NCI-H69 (cell line): ENCODE measurements at places on chromosomes 5 and 9.
A peak's percentile ranks its signal among the peaks of the same experiment; 100 is the strongest.

DNA sequence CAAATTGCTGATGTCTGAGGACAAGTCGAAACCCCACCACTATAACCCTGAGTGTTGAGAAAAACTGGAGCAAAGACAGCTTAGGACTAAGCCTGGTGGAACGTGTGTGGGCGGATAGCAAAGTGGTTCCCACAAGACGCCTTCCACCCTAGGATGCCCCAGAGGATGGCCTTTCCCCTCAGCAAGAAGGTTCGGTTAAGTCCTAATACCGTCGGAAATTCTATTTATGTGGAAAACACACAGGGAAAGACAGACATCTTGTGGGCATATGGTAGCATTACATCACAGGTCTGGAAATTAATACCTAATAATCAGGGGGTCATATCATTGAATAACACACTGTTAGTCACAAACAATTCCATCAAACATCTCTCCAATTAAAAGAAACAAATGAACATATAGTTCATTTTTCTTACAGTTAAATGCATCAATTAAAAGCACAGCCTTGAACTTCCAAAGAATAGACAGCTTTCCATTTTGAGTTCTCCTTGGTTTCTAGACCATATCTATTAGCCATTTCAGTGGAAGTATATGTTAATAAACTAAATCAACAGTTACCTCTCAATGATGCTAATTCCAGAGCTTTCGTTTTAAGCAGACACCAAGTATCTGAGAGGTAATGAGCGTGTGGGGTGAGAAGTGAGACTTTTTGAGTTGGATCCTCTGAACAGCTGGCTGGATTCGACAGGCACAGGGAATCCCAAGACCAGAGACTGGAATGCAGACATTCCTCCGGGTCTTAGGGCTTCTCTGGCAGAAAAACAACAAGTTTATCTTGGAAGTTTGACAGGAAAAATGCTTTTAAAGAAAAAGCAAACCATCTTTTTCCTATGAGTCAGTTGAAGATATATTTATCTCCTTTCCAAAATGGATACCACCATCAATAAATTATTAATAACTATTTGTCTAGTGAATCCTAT lies 2.9 kb upstream of the ICE1 start:
- peak; percentile 60 for DNase-seq

DNA sequence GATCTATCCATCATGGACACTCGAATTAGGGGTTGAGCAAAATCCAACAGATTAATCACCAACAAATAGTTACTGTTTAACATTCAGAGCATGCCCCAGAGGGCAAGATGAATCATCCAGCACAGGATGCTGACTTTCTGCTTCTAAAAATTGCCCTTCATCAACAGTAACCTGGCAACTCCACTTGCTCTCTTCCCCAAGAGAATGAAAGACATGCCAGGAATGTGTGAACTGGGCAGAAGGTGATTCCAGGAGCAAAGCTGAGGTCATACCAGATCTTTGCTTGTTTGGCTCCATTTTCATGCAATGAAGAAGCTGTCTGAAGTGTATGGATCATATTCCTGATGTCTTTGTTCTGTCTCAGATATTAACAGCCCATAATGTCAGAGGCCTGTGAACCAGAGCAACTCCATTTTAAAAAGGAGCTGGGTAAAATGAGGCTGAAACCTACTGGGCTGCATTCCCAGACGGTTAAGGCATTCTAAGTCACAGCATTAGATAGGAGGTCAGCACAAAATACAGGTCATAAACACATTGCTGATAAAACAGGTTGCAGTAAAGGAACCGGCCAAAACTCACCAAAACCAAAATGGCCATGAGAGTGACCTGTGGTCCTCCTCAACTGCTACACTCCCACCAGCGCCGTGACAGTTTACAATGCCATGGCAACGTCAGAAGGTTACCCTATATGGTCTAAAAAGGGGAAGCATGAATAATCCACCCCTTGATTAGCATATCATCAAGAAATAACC lies 2.5 kb upstream of the ZNF367 start:
- peak; percentile 82 for DNase-seq

- DNase-seq = no peak
These were observed 144.1 kb downstream of the EBF1 start for GRCh38 chr5:158955636-158956035.

DNA sequence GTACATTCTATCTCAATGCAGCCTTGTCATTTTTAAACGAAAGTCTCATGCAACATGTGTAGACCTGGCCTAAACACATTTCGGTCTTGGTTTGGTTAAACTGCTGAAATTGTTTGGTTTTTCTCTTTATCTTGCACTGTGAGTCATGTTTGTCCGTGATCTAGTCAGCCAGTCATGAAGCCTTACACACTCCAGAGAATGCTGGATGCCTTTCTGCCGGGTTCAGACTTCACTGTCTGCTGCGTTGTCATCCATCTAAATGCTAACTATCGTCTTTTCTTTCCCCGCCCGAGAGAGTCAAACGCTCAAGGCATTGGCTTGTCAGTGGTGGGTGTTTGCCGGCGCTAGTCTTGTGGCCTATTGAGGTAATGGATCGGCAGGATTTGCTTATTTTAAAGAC lies 1194.6 kb upstream of the WWC1 start:
- DNase-seq = no peak

DNA sequence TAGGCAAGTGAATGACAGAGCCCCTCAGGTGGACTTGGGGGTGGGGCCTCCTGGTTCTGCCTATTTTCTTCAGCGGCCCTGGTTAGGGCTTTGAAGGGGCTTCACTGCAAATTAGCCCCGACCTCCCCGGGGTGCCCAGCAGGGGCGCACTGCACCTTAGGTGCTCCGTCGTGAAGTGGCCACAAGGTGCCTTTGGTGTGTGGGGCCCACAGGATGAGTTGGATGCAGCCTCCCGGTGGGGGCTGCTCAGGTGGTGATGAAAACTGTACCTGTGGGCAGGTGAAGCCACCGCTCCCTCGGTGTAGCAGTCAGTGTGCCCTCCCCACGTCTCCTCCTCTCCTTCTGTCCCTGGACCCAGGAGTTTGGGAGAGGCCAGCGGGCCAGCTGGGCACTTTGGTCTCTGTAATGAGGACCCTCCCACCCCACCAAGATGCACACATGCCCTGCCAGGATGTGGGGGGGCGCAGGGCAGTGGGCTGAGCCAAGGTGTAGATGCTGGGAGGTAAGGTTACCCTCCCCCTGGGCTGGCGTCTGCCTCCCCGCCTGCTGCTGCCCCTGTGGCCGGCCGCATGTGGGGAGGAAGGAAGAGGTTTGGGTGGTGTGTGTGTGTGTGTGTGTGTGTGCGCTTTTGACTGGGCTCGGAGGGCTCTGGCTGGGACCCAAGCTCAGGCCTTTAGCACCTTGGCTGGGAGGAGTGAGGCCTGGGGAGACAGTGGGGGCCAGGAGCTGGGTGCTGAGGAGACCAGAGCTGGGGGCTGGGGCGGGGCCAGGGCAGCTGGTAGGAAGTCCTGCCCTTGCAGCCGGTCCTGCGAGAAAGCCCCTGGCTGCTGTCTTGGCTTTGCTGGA lies 55.6 kb downstream of the RXRA start:
- DNase-seq = peak; percentile 58

DNA sequence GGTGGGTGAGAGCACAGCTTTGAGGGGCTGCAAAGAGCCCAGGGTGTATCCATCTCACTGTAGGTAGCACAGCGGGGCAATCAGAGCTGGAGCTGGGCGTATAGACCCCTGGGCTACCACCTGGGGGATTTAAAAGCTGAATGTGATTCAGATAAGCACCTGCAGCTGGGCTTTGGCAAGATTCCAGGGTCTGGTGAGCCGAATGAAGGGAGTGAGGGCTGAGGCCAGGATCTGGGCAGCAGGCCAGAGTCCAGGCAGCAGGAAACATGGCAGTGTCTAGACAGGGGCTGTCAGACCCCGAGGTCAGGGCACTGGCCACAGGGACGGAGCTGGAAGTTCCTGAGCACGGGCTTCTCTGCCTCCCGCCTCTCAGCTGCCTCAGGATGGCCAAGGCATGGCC lies 8.7 kb downstream of the ASS1 start:
- DNase-seq = peak; percentile 95

DNA sequence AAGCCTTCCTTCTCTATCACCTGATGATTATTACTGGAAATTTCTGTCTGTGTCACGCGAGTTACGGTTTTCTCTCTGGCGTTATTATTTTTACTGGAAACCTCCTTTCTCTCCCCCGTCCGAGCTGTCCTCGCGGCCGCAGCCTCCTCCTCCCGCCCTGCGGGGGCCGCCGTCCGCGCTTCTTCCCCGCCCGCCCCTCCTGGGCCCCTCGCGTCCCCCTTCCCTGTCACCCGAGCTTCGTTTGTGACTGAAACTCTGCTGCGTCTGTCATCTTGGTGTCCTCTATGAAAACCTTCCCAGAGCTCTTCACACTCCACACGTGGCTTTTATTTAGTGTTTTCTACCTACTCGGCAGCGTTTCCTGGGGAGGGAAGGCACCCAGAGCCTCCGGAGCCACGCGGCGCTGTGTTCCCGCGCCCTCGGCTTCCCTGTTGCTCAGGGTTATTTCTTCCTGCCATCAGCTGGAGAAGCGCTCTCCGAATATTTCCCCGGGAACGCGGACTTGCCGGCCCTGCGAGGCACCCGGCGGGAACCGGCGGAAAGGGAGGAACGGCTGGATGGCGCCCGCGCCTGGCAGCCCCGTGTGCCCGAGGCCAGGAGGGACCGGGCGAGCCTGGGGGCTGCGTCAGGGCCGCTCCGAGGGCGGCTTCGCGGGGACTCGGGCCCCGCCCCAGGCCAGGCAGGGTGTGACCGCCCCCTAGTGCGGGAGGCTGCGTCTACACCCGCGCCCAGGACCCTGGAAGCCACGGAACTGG lies 33.9 kb downstream of the TRIP13 start:
- peak; percentile 32 for DNase-seq

GRCh38 chr5:65101632-65102100 lies 332.9 kb downstream of the CWC27 start:
- DNase-seq = no peak

DNA sequence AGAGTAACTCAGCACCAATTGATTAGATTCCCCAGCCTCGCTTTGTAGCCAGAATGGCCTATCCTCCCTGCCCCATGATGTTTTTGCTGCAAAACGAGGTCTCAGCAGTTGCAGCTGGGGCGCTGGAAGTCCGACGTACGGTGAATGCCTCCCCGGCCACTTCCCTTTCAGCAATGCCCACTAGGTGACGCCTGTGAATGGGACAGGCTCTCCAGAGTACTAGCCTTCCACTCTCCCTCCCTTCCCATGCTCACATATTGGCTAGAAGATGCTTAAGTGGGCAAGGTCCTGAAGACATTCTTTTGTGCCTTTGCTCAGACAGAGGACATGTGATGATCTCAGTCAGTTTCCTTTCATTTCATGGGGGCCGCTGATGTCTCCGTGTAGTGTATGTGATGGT lies 50.8 kb downstream of the DMRT2 start:
- DNase-seq = peak; percentile 1

GRCh38 chr9:101707721-101708120 lies 30.7 kb downstream of the GRIN3A start:
- DNase-seq = peak; percentile 87

DNA sequence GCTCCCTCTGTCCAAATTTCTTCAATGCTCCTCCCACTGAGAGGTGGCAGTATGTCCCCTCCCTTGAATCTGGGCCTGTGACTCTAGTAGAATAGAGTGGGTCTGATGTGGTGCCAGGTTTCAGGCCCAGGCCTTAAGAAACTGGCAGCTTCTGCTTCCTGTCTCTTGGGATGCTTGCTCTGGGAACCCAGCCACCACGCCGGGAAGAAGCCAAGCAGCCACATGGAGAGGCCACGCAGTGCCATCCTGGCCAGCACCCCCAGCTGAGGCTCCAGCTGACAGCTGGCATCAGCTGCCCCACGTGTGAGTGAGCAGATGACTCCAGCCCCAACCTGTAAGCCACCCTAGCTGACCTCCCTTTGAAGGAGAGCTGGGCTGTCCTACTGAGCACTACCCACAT lies 7.3 kb upstream of the TSPAN17 start:
- peak; percentile 86 for DNase-seq

GRCh38 chr5:158054223-158055110 lies 195.5 kb upstream of the CLINT1 start:
- peak; percentile 52 for DNase-seq

- DNase-seq = no peak
These were observed 17.3 kb upstream of the RNU6ATAC start for GRCh38 chr9:134181648-134182034.

GRCh38 chr9:123201083-123201482 lies 67.3 kb downstream of the STRBP start:
- DNase-seq = no peak

GRCh38 chr5:180648658-180649296 lies 623 bp downstream of the FLT4 start:
- DNase-seq = peak; percentile 26

- no peak for DNase-seq
These were observed 26.8 kb upstream of the STXBP1 start for GRCh38 chr9:127585161-127585819.

DNA sequence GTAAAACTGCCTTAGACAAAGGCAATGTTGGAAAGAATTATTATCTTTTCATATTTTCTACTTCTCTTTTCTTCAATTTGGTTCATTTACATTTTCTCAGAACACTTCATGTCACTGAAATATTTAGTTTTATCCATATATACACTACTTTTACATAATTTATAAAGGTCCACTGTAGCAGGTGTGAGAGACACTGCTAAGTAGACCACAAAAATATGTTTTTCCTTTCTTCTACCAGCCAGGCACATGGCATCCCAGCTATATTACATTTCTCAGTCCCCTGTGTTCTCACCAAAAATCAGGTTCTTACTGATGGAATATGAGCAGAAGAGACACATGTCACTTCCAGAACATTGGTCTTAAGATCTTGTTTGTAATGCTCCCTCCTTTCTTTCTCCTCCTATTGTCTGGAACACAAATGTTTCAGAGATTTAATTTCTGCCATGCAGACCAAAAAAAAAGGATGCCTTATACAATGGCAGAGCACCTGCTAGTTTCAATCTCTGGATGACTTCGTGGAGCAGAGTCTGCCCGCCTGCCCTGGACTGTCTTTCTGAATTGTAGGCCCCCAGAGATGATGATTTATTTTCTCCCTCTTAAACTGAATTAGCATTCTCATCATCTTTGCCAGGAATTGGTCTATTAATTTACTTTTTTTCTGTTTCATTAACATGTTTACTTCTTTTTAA lies 125.4 kb upstream of the ACOT12 start:
- no peak for DNase-seq

DNA sequence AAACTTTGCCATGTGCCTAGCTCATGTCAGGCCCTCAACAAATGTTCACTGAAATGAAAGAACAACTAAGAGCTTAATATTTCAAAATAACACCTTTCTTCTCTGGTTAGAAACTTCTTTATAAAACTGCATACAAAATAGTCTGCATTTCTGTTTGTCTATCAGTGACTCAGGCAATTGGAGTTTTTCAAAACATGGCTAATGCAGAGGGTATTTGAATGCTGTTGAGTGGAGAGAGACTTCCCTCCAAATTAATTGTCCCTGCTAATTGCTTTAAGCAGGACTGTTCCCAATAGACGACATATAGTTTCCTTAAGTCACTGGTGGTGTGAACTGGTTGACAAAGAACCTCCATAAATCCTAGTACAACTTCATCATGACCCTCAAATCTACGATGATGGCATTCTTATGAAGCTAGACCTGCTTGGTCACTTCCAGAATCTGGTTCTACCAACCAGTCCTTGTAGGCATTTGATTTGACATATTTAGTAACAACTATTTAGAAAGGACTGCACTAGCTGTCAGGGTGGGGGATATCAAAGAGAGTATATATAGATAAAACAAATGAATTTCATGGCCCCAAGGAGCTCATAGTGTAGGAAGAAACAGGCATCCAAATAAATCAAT lies 84.5 kb downstream of the PRLR start:
- DNase-seq = no peak
